Stimulated activated CD4-positive, alpha-beta T cell treated with anti-CD3 and anti-CD28 coated beads, Interleukin-1b, Interleukin-23, amount 100 ng/mL, for 4 hours (primary cell): ENCODE measurements at places on chromosomes 7 and 10.
A peak's percentile ranks its signal among the peaks of the same experiment; 100 is the strongest.

DNA sequence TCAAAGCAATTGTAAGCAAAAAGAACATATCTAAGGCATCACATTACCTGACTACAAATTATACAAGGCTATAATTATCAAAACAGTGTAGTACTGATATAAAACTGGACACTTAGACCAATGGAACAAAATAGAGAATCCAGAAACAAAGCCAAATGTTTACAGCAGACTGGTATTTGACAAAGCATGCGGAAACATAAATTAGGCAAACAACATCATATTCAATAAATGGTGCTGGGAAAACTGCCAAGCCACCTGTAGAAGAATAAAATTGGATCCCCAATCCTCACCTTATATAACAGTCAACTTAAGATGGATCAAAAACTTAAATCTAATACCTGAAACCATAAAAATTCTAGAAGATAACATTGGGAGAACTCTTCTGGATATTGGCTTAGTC, 240.8 kb upstream of the POM121L12 start:
- no peak for DNase-seq

DNA sequence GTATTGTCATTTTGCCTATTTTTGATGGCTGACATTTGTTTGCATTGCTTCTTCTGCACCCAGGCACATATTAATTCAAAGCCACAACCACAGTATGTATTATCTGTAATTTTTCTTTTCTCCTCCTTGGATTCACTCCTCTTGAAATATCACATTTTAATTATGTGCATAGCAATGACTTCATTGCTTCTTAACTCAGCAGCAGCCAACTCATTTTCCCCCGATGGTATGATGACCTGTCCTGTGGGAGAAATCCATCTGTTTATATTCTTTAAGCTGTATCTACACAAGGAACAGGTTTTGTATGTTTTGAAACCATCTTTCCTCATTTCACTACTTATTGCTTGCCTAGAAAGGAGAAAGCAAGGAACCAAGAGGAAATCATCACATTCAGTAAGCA, 588.8 kb downstream of the INHBA start:
- DNase-seq: no peak

- no peak for DNase-seq
These were observed 24.0 kb upstream of the RHOBTB1 start for GRCh38 chr10:60967854-60968484.

GRCh38 chr10:38093816-38094157, 350 bp upstream of the ZNF37A start:
- peak; percentile 3 for DNase-seq

DNA sequence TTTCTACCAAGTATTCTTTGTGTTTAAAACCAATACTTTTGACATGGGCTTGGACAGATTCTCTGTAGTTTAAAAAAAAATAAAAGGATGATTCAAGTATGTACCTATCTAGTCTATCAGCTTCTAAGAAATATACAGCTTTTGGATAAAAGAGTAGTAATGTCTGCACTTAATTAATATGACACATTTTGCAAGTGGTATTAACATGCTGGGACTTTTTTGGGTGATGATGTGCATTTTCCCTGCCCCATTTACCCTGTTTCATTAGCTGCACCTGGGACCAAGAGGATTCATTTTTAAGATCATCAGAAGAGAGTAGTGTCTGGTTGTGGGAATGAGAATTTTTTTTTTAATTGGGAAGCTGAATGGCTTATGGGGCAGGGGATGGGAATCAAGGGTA, 236.2 kb upstream of the KLF14 start:
- no peak for DNase-seq

- DNase-seq: no peak
These were observed 29.8 kb upstream of the GNA12 start for GRCh38 chr7:2873686-2874551.

DNA sequence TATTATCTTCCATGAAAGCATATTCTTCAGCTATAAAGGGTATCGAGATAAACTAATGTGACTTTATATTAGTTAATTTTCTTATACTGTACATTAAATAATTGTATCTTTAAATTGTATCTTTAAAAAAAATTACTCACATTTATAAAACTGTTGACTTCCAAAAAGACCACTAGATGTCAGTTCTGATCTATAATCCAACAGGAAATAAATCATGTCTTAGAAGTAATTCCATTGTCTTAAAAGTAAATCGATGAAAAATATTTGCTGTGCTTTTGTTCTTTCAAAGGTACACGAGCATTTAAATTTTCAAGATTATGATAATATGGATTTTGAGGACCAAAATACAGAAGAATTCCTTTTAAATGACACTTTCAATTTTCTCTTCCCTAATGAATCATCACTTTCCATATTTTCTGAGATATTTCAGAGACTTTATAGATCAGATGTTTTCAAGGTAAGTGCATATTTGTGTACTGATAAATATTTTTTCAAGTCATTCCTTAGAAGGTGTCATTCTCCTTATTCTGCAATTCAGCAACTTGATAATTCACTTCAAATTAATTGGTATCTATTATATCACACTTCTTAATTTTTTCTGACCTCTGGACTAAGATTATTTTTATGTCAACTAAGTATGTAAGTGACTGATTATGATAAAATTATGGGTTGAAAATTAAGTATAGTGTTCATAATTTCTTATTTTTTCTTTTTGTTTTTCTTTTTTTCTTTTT, 138.5 kb downstream of the CPED1 start:
- DNase-seq: no peak

GRCh38 chr10:103548581-103549348, 55.3 kb downstream of the NEURL1 start:
- DNase-seq: no peak

DNA sequence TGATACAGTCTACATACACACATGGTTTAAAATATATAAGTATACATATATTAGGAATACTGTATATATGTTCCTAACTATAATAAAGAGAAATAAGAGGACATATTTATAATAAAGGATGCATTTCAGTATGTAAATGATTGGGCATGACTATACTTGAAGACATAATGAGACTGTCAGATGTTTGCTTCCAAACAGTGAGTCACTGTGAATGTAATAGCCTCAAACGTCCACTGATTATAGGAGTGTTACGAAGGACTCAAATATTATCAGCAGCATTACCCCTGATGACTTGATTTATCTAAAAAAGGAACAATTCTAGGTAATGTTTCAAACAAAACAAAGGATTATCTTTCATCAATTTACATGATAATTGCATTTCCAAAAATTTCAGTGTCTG, 39.9 kb upstream of the NRBF2 start:
- DNase-seq: no peak

GRCh38 chr7:72309476-72309875, 102.7 kb downstream of the CALN1 start:
- no peak for DNase-seq

DNA sequence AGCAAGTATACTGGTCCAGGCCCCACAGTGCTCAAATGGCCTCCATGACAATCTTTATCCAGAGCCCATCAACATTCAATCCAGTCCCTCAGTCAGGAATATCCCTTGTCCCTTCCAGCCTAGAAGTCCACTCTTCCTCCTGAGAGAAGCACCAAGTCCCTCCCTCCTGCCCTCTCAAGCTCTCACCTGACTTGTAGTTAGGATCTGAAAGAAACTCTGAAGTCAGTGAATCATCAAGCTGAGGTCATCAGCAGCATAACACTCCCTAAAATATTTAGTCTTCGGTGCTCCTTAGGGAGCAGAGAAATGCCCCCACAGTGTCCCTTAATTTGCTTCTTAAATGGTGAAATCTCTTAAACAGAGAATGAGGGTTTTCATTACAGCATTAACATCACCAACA, 31.0 kb downstream of the GRM8 start:
- DNase-seq: no peak

GRCh38 chr10:1737222-1738061, at the start of gene ADARB2:
ADARB2 (minus strand) TSS chr10:1737525.
- peak; percentile 6 for DNase-seq
